ENCODE measurements at places on chromosomes 2 and 18. TPM values are rescaled to one million over a fixed set of nuclear protein-coding genes. Genes with fewer than 3 reads are reported as not detected.
A peak's percentile ranks its signal among the peaks of the same experiment; 100 is the strongest.

Gene NEUROD1
- total RNA-seq: not detected

DNA sequence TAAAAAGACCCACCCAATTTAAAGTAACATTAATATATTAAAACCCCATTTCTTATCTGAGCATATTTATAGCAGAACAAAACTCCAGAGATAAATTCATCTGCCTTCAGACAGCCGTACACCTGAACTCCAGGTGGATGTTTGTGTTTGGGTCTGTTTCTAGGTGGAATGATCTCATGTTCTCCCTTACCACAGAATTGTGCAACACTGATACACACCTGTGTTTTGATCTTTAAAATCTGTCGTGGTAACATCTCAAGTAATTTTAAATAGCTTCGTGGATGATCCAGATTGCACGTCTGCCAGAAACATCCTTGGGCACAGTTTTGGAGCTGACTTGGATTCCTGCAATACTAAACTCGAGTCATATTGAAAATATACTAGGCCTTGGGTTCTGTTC is 207.5 kb upstream of the FOSL2 start:
- DNase-seq: no peak

Gene POTEJ
- not detected for total RNA-seq

Gene RAB27B
- 1.1 TPM for total RNA-seq

GRCh38 chr2:23484275-23484674 is 99.3 kb downstream of the KLHL29 start:
- DNase-seq: no peak

DNA sequence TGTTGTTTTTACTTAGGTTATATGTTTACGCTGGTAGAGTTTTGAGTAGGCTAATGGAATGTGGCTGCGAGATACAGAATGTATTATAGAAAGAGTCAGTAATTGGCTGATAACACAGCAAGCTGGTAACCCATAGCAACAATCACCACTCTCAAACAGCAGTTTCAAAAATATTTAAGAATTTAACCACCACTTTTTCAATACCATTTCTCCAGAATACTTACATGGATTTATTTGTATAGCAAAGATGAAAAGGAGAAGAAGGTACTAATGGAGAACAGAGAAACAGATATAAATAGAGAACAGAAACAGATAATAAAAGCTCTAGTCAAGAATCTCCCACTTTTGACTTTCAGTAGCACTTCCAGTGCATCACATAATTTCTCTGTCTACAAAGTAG is 188.3 kb upstream of the SLC39A10 start:
- DNase-seq: no peak

Gene AQP12B
- total RNA-seq: not detected

GRCh38 chr2:147026664-147027295 is 818.0 kb upstream of the ACVR2A start:
- no peak for DNase-seq

GRCh38 chr18:6784046-6784445 is 54.5 kb downstream of the ARHGAP28 start:
- DNase-seq: no peak

DNA sequence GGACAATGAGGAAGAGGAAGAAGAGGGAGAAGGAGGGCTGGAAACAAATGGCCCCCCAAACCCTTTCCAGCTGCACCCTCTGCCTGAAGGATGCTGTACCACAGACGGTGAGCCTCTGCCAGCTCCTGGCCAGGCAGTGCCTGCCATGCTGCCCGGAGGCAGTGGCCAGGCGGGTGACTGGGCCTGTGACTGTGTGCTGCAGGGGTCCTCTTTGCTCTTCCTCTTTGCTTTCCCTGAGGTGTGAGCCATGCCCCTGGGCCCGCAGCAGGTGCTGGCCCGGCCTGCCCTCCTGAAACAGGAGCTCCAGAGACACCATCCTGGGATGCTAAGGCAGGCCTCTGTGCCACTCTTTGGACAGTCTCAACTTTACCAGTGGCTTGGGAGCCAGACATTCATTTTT is 28.6 kb downstream of the GREB1 start:
- DNase-seq: no peak

Gene TMEM185B
- 33.2 TPM for total RNA-seq

GRCh38 chr2:118845005-118845521 is 2.4 kb downstream of the EN1 start:
- DNase-seq: peak; percentile 43

DNA sequence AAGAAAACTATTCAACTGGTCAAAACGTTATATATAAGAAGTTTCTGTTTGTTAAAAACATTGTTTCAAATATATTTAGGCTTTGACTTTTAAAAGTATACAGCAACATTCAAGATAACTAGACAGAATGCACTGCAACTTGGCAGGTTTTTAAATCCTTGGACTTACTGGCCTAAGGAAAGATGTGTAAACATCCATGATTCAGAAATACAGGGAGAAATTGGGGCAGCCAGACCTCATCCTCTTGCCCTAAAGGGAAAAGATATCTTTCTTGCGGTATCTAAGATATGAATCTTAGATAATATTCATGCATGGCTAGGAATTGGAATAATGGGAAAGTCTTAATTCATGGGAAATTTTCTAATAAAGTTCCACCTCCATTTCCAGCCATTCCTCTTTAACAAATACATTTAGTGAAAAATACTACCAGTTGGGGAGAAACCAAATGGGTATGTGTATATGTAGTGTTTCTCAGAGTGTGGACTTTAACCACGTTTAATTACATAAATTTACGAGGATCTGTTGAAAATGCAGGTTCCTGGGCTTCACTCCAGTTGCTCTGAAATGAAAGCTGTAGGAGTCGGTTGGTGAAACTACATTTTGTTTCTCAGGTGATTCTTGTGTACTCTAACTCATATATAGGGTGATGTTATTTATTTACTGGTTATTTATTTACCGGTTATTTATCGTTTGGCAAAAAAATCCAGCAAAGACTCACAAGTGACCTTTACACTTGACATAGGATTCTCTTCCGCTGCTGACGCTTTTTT is 587 bp upstream of the TANK start:
- DNase-seq: no peak

GRCh38 chr18:77101410-77102258 is 30.9 kb downstream of the MBP start:
- peak; percentile 95 for DNase-seq

DNA sequence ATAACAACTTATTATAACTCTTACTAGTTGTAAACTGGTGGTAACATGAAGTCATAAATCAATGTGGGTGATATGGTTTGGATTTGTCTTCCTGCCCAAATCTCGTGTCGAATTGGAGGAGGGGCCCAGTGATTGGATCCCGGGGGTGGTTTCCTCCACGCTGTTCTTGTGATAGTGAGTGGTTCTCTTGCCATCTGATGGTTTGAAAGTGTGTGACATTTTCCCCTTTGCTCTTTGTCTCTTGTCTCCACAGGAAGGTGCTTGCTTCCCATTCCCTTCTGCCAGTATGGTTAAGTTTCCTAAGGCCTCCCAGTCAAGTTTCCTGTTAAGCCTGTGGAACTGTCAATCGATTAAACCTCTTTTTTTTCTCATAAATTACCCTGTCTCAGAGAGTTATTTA is 321.6 kb downstream of the DSEL start:
- DNase-seq: no peak

Gene NRBP1
- 50.4 TPM for total RNA-seq

DNA sequence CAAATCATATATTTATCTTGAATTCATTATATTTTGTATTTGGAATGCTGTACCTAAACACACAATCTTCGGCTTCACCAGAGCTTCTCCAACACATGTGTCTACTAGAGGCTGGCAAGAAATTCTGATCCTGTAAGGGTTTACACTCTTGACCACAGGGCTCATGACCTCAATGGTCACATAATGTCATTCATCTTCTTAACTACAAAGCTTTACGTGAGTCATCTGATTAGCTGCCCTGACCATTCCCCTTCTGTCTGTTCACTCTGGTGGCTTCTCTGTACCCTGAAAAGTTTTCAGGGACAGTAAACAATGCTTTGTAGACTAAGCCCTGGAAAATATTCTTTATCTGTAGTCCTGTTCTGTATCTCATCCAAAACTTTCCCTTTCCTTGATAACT is 423.9 kb downstream of the CMPK2 start:
- DNase-seq: no peak

DNA sequence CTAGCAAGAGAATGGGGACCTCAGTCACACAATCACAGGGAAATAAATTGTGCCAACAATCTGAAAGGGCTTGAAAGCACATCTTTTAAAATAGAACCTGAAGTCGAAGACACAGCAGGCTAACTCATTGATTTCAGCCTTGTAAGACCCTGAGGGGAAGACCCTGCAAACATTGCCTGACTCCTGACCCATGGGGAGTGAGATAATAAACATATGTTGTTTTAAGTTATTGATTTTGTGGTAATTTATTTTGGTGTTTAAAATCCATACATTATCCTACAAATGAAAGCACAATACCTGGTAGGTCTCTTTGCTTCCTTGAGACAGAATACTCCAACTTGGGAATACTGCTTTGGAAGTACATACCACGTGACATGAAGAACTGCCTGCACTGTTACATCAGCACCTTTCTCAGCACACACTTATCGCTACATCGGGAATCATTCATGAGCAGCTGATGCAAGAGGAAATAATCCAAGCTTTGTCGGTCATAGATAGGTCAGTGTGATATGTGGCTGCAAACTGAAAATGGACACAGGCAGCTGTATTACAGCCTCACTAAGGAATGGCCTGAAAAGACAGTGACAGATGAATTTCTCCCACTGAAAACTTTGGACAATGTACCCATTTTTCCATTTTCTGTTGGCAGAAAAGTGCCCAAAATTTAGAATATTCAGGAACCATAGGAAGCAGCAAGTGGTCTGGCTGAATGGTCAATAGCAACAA is 494.5 kb upstream of the MAP2 start:
- DNase-seq: no peak

DNA sequence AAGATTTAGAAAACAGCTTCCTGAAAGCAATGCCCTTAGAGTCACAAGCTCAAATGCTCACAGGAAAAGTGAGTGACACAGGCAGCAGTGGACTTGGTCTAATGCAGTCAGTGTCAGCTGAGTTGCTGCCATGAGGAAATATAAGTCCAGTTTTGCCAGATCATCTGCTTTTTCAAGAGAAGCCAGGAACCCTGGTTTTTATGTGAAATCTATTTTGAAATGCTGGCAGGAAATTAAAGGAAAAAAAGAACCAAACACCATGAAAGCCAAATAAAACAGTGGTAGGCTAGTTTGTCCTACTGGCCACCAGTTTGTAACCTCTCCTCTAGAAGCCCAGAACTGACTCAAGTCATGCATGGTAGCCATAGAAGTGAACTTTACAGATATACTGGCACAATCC is 109.2 kb downstream of the THADA start:
- peak; percentile 63 for DNase-seq

DNA sequence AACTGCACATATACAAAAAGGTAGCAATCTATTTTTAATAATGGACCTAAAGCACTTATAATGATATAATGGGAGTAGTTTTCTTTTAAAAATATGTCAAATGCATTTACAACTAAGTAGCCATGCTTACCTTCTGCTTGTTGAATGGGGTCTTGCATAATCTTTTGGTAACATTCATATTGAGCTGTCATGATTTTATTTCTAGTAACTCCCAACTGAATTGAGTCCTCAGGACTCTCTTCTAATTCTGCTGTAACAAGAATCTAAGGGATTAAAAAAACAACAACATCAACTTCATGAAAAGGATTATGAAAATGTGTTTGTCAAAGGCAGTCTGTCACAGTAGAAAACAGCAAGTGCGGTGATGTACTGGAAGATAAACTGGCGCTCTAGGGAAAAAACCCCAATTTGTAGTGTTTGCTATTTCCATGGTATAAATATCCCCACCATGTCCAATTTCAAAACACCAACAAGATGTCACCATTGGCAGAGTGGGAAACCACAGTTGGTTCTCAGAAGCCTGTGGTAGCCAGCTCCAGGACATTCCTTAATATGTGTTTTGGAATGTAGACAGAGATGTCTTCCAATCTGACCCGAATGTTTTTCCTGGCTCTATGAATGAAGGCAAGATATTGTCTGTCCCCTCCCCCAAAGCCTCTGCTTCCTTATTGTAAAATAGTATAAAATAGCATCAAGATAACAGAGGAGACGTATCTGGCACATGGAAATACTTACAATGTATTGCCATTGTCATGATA is 64.8 kb downstream of the CALCRL start:
- DNase-seq: no peak

GRCh38 chr18:70463085-70463484 is 174.2 kb downstream of the SOCS6 start:
- DNase-seq: no peak

Gene GCKR
- not detected for total RNA-seq

DNA sequence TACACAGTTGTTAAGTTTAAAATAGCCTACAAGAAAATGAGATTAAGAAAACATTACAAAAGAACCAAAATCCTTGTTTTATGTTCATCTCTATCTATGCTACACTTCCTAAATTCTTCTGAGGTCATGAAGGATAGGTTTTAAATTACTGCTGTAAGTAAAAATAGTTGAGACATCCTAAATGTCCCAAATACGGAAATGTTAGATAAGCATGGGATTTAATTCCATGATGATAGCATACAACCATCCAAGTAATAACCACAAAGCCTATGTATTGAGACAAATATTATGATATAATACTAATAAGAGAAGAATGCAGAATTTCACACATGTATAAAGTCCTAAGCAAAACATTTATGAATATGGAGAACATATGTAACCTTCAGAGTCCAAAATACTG is 34.1 kb downstream of the PIEZO2 start:
- DNase-seq: no peak

Gene GALNT3
- 0.11 TPM for total RNA-seq

GRCh38 chr2:182220998-182221397 is 205.8 kb downstream of the PDE1A start:
- no peak for DNase-seq

DNA sequence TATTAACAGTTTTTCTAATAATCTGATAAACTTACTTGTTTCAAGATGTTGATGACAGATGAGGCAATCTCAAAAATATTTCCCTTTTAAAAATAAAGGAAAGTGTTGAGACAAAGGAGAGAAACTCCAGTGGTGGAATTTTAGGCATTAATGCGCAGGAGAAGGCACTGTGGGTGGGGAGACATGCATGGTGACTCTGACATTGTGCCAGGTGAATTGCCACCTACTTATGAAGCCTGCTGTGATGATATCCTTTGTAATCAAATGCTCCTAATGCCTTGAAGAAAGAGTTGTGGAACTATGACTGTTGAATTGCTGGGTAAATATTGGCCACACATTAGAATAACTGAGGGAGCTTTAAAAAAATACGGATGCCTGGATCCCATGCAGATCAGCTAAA is 101.4 kb downstream of the PLA2R1 start:
- no peak for DNase-seq

DNA sequence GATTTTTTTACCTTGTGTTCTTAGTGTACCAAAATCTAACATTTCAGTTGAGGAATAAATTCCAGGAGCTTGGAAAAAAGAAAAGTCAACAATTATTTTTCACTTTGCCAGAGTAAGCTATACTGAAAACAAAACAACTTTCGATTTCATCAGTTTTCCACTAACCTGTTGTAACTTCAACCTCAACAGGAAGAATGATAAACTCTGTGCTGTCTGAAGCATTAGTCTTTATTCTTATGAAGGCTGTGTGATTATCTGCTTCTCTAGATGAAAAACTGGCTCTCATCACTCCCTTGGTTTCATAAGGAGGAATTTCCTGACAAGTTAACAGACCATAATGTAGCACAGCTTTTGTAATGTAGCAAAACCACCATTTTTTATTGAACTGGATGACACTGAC is 121.2 kb downstream of the ZAP70 start:
- no peak for DNase-seq

- DNase-seq: no peak
Measured at GRCh38 chr2:21740484-21740883, 616.7 kb downstream of the TDRD15 start.

GRCh38 chr18:55515941-55516710 is 71.9 kb downstream of the TCF4 start:
- no peak for DNase-seq
